ENCODE measurements at places on chromosomes 13 and 19.

- no peak for DNase-seq
These were observed 1.9 kb downstream of the CDC42EP5 start for GRCh38 chr19:54470991-54471782.

GRCh38 chr19:48935864-48936263, 2.4 kb downstream of the DHDH start:
- DNase-seq: no peak

GRCh38 chr19:31903979-31904378, 441.4 kb upstream of the ZNF507 start:
- no peak for DNase-seq

DNA sequence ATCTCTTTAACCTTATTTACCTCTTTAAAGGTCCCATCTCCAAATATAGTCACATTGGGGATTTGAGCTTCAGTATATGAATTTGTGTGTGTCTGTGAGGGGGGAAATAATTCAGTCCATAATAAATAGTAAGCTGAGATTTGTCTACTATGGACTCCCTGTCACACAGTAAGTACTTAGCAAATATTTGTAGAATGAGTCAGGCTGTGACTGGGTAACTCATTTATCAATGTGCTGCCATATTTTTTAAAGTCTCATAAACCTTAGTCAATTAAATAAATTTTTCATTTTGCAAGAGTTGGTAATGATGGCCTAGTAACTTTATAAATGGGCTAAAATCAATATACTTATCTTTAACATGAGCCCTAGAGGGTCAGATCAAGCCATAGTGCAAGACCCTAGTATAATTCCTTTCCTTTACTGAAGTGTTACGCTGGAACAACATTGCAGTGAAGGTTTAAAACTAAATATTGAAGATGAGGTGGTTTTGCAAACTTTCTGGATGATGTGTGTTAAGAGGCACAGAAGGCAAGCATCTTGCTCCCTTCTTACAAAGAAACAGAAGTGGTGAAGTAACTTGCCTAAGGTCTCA, 305.1 kb downstream of the KCNRG start:
- no peak for DNase-seq

- DNase-seq: no peak
These were observed 21.5 kb upstream of the GSX1 start for GRCh38 chr13:27770809-27771208.

- no peak for DNase-seq
These were observed 502 bp downstream of the NECTIN2 start for GRCh38 chr19:44846455-44847143.

GRCh38 chr13:30037766-30038165, 187.3 kb upstream of the UBL3 start:
- no peak for DNase-seq

- no peak for DNase-seq
These were observed 64.1 kb downstream of the TPT1 start for GRCh38 chr13:45276913-45277312.

DNA sequence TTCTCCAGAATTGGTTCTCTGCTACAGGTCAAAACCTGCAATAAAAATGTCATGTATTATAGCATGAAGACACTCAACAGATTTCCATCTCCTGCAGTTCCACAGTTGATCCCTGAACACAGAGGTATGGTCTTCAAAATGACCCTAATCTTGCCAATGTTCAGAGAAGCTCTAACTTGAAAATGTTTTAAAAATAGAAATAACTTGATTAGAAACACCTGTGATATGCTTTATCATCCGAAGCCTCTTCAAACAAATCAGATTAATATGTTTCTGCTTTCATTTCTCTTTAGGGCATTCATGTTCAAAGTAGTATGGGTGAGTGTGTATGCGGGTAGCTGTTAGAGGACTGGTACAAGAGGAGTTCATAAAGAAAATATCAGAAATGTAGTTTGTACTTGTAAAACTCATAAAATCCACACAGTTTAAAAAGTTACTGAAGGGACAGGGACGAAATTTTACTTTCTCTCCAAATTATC, 60.4 kb downstream of the KCNRG start:
- DNase-seq: no peak

GRCh38 chr13:40120781-40121180, 465.3 kb downstream of the COG6 start:
- DNase-seq: no peak

- no peak for DNase-seq
These were observed 18.8 kb upstream of the GAS6 start for GRCh38 chr13:113882716-113883115.

GRCh38 chr13:44140888-44141724, 232.5 kb upstream of the SERP2 start:
- peak; percentile 0 for DNase-seq

GRCh38 chr19:1513499-1514294, 878 bp upstream of the ADAMTSL5 start:
- peak; percentile 60 for DNase-seq

- no peak for DNase-seq
These were observed 547.7 kb upstream of the SLITRK1 start for GRCh38 chr13:84430015-84430414.

- DNase-seq: no peak
These were observed 22.3 kb downstream of the IER2 start for GRCh38 chr19:13172346-13173138.

GRCh38 chr13:46114613-46115012, 9.8 kb upstream of the CPB2 start:
- no peak for DNase-seq

DNA sequence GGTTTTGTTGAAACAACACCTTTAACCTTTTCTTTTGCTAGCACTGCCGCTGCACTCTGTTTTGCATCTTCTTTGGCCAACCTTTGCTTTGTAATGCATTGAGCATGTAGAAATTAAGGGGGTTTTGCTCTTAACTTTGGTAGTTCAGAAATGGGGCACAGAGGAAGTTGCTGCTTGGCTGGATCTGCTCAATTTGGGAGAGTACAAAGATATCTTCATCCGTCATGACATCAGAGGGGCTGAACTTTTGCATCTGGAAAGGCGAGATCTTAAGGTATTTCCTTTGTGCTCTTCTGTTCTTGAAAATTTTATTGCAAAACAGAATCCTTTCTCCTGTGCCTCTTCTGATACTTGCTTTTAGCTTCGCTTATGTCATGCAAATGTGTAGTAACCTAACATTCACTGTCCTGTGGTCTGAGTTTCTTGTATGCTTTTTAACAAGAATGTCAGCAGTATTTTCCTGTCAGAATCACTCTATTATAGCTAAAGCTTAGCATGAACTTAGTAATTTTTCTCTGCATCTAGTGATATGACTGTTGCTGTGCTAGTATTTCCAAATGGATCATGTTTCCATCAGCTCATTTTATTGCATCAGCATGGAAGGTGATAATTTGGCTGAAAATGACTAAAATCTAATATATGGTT, 50.7 kb upstream of the AKAP11 start:
- DNase-seq: no peak

DNA sequence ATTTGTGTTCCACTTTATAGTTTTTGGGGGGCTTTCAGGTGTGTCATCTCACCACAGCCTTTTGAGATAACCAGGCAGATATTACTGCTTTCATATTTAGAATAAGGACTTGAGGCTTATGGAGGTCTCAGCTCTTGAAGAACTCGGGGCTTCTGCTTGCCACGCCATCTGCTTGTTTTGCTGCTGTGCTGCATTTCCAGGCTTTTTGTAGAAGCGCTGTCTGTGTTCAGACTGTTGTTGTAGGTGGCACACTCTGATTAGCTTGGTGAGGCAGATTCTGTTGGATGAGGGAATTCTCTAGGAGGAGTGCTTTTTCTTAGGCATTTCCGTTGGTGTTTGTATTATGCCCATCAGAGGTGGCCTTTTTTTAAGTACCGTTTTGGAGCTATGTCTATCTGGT, 57.2 kb downstream of the WASF3 start:
- no peak for DNase-seq

- DNase-seq: no peak
These were observed 198.0 kb upstream of the HTR2A start for GRCh38 chr13:47094734-47095434.

DNA sequence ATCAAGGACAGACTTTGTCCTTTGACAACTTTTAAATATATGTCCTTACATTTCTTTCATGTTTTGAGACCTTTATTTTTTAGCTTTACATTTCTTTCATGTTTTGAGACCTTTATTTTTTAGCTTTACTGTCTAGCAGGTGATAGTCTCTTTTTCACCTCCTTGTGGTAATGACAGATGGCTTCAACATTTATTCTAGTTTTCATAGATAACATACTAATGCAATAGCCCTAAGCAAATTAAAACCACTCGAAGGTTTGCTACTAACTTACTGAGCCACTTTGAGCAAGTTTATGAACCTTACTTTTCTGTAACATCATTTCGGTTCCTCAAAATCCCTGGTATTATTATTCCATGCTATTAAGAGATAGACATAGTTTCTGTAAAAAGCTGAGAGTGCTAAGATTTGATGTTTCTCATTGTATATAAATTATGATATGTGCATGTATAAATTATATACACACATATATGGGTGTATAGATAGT, 4.5 kb downstream of the DACH1 start:
- no peak for DNase-seq

- DNase-seq: no peak
These were observed 2.0 kb upstream of the IL17D start for GRCh38 chr13:20701461-20701860.

DNA sequence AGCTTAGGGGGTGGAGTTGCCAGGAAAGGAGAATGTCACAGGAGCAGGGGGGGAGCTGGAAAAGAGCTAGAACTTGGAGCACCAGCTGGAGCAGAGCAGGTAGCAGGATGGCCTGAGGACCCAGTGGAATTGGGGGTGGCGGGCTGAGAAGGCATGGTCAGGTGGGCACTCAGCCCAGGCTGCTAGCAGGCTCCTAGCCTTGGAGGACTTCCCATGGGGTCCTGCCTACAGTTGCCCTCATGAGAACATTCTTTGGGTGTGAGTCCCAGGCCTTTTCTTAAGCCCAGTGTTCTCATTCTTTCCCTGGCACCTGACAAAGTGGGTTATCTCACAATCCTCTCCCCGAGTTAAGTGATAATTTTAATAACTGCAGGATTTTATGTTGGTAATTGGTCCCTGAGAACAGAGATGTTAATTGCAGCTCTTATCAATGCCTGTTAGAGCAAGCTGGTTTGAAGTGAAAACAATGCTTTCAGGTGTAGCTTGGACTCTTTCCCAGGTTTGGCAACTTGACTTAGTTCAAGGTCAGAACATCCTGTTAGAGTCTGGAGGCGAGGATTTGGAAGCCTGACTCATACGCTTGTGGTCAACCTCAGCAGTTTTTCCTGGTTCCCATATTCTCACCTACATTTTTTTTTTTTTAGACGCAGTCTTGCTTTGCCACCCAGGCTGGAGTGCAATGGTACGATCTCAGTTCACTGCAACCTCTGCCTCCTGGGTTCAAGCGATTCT, 18.1 kb upstream of the OLFM4 start:
- no peak for DNase-seq

- DNase-seq: no peak
These were observed 15.2 kb upstream of the CPB2 start for GRCh38 chr13:46119883-46120614.

DNA sequence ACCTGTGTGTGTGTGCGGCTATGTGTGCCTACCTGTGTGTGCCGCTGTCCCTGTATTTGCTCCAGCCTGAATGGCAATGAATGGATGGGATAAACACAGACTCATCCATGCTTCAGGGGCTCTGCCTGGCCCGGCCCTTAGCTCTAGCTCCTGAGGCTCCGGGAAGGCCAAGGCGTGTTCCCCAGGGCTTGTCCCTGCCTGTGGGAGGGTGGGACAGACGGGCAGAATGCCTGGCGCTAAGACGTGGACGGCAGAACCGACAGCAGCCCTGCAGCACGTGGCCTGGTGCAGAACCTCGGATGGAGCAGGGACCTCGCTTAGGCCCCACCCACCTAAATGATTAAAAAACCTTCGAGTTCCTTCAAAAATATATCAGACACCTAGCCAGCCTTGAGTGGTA, 57.8 kb upstream of the C13orf46 start:
- no peak for DNase-seq

DNA sequence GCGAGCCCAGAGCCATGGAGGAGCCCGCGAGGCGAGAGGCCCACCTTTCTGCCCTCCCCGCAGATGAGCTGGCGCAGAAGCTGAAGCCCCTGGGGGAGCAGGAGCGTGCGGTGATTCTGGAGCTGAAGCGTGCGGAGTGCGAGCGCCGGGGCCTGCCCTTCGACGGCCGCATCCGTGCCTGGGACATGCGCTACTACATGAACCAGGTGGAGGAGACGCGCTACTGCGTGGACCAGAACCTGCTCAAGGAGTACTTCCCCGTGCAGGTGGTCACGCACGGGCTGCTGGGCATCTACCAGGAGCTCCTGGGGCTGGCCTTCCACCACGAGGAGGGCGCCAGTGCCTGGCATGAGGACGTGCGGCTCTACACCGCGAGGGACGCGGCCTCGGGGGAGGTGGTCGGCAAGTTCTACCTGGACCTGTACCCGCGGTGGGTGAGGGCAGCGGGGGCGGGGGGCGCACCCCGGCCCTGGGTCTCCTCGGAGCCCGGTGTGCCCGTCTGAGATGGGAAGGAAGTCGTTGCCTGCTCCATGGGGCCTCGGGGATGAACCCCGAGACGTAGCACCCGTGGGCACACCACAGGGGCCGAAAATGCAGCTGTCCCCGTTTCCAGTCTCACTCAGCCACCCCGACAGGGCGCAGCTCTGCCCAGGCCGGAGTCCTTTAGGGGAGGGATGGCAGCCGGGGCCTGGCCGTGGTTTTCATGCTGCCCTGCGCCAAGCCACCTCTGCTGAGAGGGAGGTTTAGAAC, 12.1 kb upstream of the ZNF554 start:
- DNase-seq: no peak

GRCh38 chr19:2847507-2847906, 6.2 kb downstream of the ZNF555 start:
- DNase-seq: no peak

DNA sequence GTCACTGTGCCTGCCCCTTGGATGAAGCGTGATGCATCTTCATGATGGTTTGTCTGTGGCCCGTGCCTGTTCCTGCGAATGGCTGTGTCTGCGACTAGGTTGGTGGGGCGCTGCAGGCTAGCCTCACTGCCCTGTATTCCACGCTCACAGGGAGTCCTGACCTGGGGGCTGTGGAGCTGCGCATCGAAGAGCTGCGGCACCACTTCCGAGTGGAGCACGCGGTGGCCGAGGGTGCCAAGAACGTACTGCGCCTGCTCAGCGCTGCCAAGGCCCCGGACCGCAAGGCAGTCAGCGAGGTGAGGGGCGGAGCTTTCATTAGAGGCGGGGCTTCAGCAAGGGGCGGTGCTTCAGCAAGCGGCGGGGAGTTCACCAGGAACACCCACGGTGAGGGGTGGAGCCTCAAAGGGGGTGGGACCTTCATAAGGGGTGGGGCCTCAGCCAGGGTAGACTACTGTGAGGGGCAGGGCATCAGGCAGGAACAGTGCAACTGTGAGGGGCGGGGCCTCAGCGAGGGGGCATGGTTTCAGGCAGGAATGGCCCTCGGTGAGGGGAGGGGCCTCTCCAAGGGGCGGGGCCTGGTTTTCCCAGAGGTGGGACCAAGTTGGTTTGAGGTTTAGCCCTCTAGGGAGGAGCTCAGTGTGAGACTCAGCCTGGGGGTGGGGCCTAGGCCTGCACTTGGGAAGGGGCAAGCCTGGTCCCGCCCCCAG, 17.2 kb downstream of the PKN1 start:
- no peak for DNase-seq

DNA sequence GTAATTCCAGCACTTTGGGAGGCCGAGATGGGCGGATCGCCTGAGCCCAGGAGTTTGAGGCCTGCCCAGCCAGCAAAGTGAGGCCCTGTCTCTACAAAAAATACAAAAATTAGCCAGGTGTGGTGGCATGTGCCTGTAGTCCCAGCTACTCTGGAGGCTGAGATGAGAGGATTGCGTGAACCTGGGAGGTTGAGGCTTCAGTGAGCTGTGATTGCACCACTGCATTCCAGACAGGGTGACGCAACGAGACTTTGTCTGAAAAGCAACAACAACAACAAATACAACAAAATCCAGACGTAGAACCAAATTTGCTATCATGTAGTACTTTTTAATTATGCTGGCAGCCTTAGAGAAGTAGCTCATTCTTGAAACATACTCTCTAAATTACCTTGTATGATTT, 277.1 kb downstream of the KLF5 start:
- DNase-seq: no peak

Data from stimulated activated CD4-positive, alpha-beta T cell treated with anti-CD3 and anti-CD28 coated beads, Interleukin-1b, Interleukin-23, amount 100 ng/mL, for 24 hours (primary cell).